Occipital lobe (tissue), 3 donors: ENCODE measurements at places on chromosomes 7 and 10.

DNA sequence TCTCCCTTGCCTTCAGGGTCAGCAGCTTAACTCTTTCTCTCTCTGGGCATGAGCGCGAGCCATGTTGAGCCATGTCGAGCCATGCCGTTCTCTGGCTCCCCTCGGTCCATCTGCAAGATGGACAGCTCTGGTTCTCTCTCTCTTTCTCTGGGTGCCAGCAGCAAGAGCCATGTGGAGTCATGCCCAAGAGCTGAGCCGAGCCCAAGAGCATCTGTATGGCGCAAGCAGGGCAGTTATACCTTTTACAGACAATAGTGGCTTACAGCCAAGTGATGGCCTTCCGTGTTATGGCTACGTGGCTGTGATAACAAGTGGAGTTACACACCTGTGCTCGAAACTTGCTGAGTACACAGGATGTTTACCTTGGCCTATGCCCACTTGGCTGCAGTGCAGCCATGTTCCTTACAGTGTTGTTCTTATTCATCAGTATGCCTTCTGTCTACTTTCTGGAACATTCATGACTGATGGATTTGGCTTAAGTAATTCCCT lies 327.7 kb downstream of the GLRX3 start:
- DNase-seq = no peak

- no peak for DNase-seq
Measured at GRCh38 chr10:79266084-79266483, 81.2 kb upstream of the PPIF start.

DNA sequence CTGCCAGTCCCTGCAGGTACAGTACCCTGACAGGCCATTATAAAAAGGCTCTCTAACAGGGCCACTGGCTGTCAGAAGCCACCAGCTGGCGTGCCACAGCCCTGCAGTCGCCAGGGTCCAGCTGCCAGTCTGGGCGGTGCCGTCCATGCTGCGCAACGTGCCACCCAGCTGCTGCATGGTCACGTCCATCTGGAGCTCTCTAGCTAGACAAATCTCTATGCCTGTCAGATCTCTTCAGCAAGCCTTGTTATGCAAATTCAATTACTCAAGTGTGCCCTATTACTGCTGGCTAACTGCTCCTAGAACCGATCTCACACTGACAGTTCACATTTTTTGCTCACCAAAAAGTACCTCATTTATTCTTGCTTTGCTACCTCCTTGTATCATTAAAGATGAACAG lies 75.9 kb downstream of the HIBADH start:
- DNase-seq = peak; percentile 2

DNA sequence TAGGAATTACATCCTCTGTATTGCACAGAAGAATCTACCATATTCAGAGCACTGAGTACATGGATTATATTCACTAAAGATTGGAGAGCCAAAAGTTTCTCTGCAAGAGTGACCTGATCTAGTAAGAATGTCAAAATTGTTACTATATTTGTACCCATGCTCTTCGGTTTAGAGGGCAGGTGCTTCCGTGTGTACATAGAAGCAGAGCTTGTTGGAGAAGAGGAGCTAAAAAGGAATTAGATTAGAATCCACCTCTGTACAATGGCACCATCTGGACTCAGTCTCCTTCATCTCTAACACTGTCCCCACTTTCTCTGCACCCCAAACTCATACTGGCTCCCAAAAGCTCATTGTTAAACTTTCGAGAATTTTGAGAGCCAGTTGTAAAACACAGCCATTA lies 8.3 kb downstream of the CALD1 start:
- no peak for DNase-seq

DNA sequence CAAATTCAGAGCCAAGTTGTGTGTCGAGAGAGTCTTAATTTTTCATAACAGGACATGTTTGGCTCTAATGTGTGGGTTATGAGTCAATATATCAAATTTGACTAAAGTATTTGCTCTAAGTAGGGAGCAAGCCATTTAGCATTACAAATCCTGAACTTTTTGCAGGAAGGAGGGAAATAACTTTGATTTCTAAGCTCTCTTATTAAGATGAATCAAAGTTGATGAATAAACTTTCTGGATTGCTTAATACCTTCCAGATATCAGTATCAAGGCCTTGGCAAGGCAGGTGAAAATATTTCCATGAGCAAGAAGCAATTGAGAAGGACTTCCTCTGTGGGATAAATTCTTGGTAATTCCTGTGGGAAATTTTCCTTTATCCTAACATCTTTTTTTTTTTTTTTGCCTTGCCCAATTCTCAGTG lies 258.8 kb downstream of the AHR start:
- DNase-seq = no peak

DNA sequence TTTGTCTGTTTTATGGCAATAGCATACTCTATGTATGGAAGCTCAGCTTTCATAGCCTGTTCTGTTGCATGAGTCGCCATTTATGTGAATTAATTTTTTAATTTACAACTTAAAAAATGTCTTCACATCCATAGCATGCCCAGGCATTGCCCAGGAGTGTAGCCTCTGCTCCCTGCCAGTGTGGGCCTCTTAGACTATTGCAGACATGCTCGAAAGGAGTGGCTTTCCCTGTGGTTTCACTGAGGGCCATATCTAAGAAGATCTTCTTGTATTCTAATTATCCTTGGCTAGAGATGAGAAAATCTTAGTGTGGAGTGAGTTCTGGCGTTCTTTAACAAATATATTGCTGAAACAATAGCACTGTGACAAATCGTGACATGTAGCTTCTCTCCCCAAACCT lies 35.3 kb downstream of the PCBD1 start:
- no peak for DNase-seq

GRCh38 chr10:78194539-78195402 lies 161.1 kb downstream of the RPS24 start:
- DNase-seq = no peak

- DNase-seq = no peak
Measured at GRCh38 chr10:5595591-5595990, 70.8 kb downstream of the ASB13 start.

DNA sequence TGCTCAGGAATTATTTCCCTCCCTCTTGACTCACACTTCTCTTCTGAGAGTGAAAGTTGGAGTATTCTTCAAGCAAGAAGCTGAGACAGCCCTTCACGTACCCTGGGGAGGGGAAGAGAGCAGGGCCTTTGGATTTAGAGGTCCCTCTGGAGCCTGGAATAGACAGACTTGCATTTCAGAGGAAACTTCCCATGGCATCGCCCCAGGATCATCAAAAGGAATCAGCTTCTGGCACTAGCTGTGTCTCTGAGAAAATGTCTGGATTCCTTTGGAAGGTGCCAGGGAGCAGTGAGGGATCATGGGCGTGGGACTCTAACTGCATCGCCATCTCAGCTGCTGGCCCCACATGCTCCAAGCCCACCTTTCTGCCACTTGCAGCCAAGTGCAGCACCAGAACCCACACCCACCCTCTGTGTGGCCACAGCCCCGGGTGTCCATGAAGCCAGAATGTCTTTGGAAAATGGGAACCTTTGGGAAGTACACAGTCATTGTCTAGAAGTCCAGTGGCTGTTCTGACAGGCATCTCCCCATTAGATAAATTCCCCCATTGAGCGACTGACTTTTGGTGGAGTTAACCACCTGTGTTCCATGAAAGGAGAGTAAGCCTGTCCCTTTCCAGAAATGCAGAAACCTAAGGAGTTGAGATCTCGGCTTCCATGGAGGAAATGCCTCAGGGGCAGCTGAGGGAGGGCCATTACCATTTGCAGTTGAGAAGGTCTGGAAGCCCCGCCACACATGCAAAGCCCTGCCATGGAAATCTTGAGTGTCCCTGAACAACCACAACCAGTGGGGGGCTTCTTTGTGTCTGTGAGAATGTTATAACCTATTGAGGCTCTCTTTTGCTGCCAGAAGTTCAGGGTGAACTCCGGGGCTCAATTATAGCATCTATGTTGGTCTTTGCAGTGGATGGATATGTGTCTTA lies 57.8 kb upstream of the GDF10 start:
- no peak for DNase-seq

DNA sequence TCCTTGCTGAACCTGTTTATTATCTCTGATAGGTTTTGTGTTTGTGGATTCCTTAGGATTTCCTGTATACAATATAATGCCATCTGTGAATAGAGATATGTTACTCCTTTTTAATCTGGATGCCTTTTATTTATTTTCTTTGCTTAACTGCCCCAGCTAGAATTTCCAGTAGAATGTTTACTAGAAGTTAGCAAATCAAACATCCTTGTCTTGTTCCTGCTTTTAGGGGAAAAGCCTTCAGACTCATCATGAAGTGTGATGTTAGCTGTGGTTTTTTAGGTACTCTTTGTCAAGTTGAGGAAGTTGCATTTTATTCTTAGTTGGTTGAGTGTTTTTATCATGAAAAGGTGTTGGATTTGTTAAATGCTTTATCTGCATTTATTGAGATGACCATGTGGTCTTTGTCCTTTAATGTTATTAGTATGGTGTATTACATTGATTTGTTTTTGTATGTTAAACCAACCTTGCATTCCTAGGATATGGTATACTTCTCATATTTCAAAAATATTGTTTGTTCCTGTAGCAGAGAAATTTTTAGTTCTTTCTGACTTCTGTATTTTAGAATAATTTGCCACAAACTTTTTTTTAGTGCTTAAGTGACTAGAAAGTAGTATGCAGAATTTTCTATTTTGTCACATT lies 24.3 kb downstream of the PPP2R2D start:
- no peak for DNase-seq

- no peak for DNase-seq
Measured at GRCh38 chr7:468681-469562, 50.7 kb downstream of the PDGFA start.

DNA sequence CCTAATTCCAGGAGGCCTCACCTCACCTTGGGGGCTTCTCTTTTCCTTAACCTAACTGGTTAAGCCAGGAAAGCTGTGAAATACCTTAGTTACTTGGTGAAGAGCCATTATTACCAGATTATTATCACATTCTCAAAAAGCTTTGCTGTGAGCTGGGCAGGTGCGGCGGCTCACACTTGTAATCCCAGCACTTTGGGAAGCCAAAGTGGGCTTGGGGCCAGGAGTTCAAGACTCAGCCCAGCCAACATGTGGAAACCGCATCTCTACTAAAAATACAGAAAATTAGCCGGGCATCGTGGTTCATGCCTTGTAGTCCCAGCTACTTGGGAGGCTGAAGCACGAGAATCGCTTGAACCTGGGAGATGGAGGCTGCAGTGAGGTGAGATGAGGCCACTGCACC lies 102.4 kb upstream of the KLF6 start:
- DNase-seq = no peak

DNA sequence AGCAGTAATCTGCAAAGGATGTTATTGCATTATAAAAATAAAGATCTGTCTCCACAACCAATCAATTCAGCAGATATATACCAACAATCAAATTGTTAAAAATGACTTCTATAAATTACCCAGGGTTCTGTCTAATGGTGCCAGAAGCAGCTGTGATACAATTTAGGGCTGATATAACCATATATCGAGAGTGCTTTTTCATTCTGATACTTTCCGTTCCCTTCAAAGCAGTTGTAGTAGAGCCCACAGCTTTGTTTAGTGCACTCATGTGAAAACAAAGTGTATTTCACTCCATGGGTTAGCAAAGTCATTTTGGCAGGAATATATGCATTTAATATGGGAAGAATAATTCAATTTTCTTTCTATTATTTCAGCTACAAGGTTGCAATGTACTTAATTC lies 83.1 kb upstream of the CHCHD3 start:
- no peak for DNase-seq

- no peak for DNase-seq
Measured at GRCh38 chr10:98659951-98660350, 213.2 kb upstream of the HPS1 start.

- no peak for DNase-seq
Measured at GRCh38 chr10:95831515-95831914, 75.6 kb downstream of the ENTPD1 start.

GRCh38 chr7:148146346-148146745 lies 444.2 kb upstream of the C7orf33 start:
- no peak for DNase-seq

GRCh38 chr7:92621561-92622023 lies 31.4 kb upstream of the FAM133B start:
- DNase-seq = no peak

DNA sequence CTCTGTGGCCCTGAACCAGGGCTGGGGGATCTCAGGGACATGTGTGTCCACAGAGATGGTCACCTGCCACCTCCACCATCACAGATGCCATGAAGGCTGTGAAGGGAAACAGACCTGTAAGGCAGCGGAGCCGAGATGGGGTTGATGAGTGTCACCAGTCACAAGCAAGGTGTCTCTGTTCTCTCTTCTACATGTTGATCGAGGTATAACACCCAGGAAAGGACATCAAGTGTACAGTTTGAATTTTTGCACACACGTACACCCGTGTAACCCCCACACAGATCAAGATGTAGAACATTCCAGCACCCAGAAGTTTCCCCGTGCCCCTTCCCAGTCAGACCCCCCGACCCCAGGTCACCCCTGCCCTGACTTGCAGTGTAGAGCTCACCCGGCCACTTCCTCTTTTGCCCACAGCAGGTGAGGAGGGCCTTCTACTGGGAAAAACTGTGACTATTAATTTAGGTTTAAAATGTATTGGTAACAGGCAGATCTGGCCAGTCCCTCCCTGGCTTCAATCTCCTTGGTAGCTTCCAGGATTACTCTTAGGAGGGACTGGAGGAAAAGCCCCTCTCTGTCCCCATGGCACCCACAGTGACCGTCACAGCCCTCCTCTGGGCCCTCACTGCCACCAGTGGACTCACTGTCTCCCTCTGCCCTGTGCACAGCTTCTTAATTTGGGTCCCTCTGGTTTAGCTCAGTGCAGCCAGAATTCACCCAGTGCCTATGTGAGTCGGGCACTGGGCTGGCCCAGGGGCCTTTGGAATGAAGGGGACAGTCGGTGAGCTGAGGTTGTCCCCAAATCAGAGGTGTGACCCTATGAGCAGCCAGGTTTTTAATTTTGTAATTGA lies 108.2 kb downstream of the LHPP start:
- DNase-seq = no peak

DNA sequence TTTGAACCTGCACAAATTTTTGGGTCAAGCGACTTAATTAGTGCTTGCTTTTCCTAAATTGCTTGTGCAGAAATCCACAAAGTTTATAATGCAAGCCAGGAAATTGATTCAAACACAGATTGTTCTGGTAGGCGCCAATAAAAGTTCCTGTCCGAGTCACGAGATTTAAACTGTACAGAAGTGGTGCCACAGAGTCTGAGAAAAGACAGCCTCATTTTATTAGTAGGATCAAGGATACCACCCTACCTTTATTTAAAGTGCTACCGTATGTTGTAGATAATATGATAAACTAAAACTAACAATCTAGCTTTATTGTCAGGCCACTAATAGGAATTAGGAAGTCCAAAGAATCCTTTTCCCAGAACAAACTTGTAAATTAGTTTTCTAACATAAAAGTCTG lies 696.7 kb downstream of the TNS3 start:
- no peak for DNase-seq

GRCh38 chr7:50507898-50508470 lies 57.2 kb downstream of the DDC start:
- no peak for DNase-seq

DNA sequence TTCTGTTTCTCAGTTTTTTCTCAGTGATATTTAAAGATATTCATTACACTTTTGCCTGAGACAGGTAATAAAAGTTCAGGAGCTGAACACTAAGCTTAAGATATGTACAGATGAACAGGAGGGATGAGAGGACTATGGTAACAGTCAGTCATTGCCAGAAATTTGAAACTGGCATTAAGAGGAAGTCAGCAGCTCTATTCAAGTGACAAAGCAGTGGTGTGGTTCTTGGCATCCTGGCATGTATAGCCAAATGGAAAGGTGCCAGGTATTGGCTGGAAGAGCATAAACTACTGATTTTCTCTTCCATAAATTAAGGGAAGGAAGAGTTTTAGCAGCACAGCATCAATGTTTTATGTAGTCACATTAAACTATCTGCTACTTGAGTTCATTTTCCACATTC lies 22.7 kb downstream of the HOXA1 start:
- no peak for DNase-seq
